ENCODE measurements at places on chromosomes 16 and 17.

GRCh38 chr17:17523731-17524490, 27.7 kb upstream of the RASD1 start:
- no peak for DNase-seq

DNA sequence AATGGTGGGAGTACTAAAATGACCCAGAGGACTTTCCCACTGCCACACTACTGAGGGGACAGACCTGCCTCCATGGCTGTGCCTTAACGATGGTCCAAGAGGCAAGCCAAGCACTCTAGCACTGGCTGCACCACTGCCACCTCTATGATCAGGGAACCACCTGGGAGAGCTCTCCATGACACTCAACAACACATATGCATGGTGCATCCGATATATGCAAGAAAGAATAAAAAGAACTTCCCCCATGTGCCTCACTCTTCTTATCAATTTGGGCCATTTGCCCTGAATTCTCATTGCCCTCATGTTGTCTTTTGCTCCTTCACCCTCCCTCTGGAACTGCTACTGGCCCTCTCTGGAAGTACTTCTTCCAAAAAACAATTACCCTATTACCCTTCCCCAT, 99.5 kb downstream of the HS3ST3A1 start:
- DNase-seq: no peak

DNA sequence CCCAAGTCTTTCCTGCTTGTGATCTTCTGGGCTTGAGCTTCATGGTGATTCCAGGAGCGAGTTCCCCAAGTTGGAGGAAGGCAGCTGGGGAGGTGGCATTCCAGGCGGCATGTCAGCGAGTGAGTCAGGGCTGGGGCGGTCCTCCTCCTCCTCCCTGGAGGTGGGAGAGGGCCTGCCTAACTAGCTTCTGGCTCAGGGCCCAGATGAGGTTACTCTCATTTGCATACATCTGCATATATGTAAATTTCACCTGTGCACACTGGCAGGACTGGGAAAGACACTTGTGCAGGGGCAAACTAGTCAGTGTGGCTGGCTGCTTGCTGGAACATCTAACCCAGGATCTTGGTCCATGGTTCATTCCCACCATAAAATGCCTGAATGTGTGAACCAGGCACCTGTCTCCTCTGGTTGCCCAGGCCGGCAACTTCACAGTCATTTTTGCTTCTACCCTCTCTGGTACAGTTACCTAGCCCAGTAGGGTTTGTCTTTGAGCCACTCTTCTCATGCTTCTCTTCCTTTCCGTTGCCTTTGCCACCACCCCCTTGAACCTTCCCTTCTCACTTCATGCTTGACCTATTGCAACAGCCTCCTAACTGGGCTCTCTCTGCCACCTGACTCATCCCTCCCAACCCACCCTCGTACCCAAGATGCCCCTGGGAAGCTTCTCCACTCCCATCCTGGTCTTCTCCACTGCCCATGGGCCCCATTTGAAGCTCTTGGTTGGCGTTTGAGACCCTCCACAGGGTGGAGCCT, 9.6 kb upstream of the DLX4 start:
- no peak for DNase-seq

DNA sequence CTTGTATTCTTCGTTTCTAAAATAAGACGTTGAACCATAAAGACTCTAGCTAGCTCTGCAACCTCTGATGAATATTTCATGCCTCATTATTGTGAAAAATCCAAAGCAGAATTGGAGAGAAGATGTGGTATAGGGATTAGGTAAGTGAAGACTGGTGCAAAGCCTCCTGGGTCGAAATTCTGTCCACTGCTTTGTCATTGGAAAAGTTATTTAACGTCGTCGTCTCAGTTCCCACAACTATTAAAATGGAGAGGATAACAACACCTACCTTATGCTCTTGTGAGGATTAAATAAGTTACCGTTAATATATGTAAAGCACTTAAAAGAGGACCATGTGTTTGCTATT, 1.4 kb upstream of the PRPSAP2 start:
- no peak for DNase-seq

DNA sequence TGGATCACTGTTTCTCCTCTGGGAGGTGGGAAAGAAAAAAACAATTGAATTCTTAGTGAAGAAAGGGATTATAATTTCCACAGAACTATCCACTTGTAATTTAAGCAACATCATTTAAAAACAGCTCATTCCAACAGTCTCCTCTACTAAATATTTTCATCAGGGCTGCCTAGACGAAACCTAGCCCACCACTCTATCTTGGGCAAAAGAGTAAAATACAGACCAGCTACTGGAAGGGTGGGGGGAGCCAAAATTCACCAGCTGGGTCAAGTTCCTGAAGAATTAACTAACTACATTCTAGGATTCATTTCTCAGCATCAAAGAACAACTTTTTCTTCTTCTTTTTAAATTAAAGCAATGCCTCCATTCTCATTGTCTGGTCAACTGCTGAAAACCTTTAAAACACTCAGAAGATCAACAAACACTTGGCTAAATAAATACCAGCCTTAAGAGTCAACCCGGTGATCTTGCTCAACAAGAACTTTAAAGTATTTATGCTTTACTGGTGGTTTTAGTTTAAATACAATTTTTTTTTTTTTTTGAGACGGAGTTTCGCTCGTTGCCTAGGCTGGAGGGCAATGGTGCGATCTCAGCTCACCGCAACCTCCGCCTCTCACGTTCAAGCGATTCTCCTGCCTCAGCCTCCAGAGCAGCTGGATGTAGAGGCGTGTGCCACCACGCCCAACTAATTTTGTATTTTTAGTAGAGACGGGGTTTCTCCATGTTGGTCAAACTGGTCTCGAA, 25.2 kb downstream of the KANSL1 start:
- DNase-seq: no peak

DNA sequence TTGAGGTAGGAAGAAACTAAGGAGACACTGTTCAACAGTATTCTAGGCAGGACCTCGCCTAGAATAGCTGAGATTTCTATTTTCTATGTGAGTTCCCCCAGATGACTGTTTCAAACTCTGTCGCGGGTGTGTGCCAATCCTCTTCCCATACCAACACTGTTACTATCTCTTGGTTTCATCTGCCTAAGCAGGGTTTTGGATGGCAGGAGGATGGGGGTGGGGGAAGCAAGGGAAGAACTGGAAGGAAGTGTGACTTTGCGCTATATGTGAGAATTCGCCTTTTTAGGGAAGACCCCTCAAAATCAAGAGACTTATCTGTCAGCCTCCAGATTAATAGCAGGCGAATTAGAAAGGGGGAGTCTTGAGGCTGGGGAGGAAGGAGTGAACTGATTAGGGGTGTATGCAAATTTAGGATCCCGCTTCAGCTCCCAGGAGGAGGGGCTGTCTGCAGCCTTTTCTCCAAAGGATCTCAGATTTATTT, 521 bp upstream of the G6PC3 start:
- DNase-seq: no peak

- DNase-seq: no peak
Observed at GRCh38 chr17:45222014-45222288, 266 bp downstream of the FMNL1 start.

GRCh38 chr16:14087181-14087580, 16.1 kb downstream of the MRTFB start:
- no peak for DNase-seq

All from stimulated activated CD4-positive, alpha-beta T cell treated with anti-CD3 and anti-CD28 coated beads, Interleukin-2, amount 100 ng/mL, for 24 hours (primary cell).